Right renal pelvis (tissue), 4 donors: ENCODE measurements at places on chromosomes 16 and 17. TPM values are rescaled to one million over a fixed set of nuclear protein-coding genes. Genes with fewer than 3 reads are reported as not detected.

Gene NPTX1
- polyA plus RNA-seq, result 0.75 TPM

Gene AFMID
- polyA plus RNA-seq, result 61.0 TPM

Gene WNT3
- polyA plus RNA-seq, result 1.9 TPM

Gene TPSAB1
- not detected for polyA plus RNA-seq

Gene TMED6
- 2.0 TPM for polyA plus RNA-seq

Gene RHBDF2
- polyA plus RNA-seq, result 7.3 TPM

Gene TMEM235
- 0.05 TPM for polyA plus RNA-seq

Gene CHD9NB
- polyA plus RNA-seq, result 10.1 TPM

Gene LITAFD
- not detected for polyA plus RNA-seq

Gene CIBAR2
- polyA plus RNA-seq, result 0.30 TPM

Gene AIPL1
- polyA plus RNA-seq, result not detected

Gene C17orf113
- polyA plus RNA-seq, result 3.8 TPM

Gene TBC1D3G
- polyA plus RNA-seq, result not detected

Gene TUBB3
- 10.2 TPM for polyA plus RNA-seq

Gene KRTAP3-1
- not detected for polyA plus RNA-seq

Gene GLP2R
- not detected for polyA plus RNA-seq

Gene CSH1
- 5.2 TPM for polyA plus RNA-seq

Gene HAS3
- polyA plus RNA-seq, result 4.9 TPM

Gene UMOD
- polyA plus RNA-seq, result 117 TPM

Gene P2RX5
- 1.7 TPM for polyA plus RNA-seq

Gene KRT39
- polyA plus RNA-seq, result not detected

Gene TMEM186
- 16.7 TPM for polyA plus RNA-seq

Gene UTS2R
- polyA plus RNA-seq, result 0.30 TPM

Gene PRSS27
- polyA plus RNA-seq, result 1.3 TPM

Gene ZFPM1
- 3.0 TPM for polyA plus RNA-seq

Gene KRT37
- polyA plus RNA-seq, result not detected

Gene OTOA
- polyA plus RNA-seq, result 0.07 TPM

Gene CACNA1H
- 17.1 TPM for polyA plus RNA-seq

Gene MYH8
- polyA plus RNA-seq, result 0.89 TPM

Gene ERN1
- 10.2 TPM for polyA plus RNA-seq

Gene ZPBP2
- 0.04 TPM for polyA plus RNA-seq

Gene CORO6
- polyA plus RNA-seq, result 3.5 TPM

Gene IFI35
- polyA plus RNA-seq, result 10.5 TPM

Gene ADORA2B
- 4.2 TPM for polyA plus RNA-seq

Gene FGF11
- polyA plus RNA-seq, result 8.6 TPM

Gene OXLD1
- polyA plus RNA-seq, result 10.4 TPM

Gene CD300E
- polyA plus RNA-seq, result 0.22 TPM

Gene CDK3
- polyA plus RNA-seq, result 17.0 TPM

Gene HS3ST2
- 0.36 TPM for polyA plus RNA-seq

Gene PROCA1
- 5.0 TPM for polyA plus RNA-seq

Gene ACSM3
- 111 TPM for polyA plus RNA-seq

Gene GLIS2
- polyA plus RNA-seq, result 41.2 TPM

Gene PRKCB
- 3.6 TPM for polyA plus RNA-seq
